ENCODE measurements at places on chromosomes 1 and 21.
A peak's percentile ranks its signal among the peaks of the same experiment; 100 is the strongest.

DNA sequence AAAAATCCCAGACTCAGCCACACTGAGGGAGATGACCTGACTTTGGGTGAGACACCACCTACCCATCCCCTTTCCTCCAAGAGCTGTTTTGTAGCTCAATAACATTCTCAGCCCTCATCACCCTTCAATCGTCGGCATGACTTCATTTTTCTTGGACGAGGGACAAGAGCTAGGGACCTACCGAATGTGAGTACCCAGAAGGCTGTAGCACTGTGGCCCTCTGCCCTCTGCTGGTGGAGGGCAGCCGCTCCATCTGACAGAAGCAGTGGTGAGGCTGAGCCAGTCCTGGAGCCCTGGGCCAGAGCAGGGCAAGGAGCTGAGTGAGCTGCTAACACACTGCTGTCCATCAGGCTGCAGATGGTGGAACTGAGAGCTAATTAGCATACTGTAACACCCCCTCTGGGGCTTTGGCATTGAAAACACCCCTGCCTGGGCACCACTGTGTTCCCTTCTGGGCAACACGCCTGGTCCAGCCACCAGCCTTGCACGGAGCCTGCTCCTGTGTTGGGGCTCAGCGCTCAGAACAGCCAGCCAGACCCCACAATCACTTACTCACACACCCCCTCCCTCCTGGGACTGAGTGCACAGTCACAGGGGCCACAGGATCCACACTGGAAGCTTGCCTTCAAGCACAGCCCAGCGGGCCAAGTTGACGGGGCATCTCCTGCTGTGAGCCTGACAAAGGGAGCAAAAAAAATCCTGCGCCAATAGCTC lies 18.3 kb upstream of the ALPL start:
- DNase-seq = peak; percentile 39

GRCh38 chr1:218817071-218817470 lies 356.6 kb upstream of the LYPLAL1 start:
- DNase-seq = no peak

- DNase-seq = no peak
Observed at GRCh38 chr1:74748960-74749359, 16.0 kb downstream of the TYW3 start.

GRCh38 chr1:30664103-30664755 lies 59.2 kb downstream of the MATN1 start:
- no peak for DNase-seq

- DNase-seq = no peak
Observed at GRCh38 chr1:243474136-243474881, 218.5 kb downstream of the SDCCAG8 start.

- no peak for DNase-seq
Observed at GRCh38 chr1:213987422-213987926, 299 bp upstream of the PROX1 start.

- DNase-seq = no peak
Observed at GRCh38 chr1:51000160-51000559, 30.1 kb downstream of the CDKN2C start.

- no peak for DNase-seq
Observed at GRCh38 chr21:20163167-20163566, 835.0 kb upstream of the NCAM2 start.

DNA sequence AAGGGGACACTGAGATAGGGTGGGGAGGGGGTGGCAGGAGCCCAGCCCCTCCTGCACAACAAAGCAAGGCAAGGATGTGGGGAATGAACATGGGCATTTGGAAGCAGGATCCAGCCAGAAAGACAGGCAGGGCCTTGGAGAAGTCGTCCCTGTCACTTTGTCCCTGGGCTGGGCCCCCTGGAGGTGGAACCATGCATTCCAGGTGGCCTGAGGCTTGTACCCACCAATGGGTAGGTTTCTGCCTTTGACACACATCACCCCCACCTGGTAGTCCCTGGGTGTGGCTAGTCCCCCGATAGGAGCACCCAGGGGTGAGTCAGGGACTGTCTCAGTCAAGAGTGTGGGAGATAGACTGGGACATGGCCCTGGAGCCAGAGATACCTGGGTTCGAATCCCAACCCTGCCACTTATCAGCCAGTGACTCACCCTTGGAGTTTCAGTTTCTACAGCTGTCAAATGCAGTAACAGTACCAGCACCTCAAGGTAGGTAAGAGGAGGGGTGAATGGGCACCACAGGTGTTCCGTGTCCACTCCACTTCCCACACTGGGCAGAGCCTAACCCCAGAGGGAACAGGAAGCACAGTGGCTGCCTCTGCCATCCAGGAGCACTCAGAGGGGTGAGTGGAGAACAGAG lies 10.0 kb downstream of the PLA2G2D start:
- DNase-seq = no peak

GRCh38 chr1:90716243-90716551 lies 905 bp downstream of the BARHL2 start:
- no peak for DNase-seq

- DNase-seq = no peak
Observed at GRCh38 chr1:227913396-227913763, 34.4 kb downstream of the WNT9A start.

DNA sequence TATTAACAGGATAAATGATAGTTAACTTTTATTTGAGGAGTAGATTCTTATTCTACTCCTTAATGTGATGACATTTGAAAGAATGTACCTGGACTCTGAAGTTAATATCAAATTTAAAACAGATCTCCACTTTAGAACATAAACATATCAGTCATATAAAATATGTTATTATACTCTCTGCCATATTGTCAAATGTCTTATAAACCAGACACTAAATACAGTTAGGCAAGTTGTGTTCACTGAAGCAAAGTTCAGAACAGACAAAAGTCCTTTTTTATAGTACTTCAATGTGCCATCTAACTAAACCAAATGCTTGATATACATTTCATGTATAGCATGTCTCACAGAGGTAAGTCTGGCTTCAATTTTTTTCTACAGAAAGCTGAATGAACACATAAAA lies 285.2 kb downstream of the AKT3 start:
- DNase-seq = no peak

- DNase-seq = no peak
Observed at GRCh38 chr1:64893921-64894320, 72.4 kb downstream of the JAK1 start.
